ENCODE measurements at places on chromosomes 7 and 10. TPM values are rescaled to one million over a fixed set of nuclear protein-coding genes. Genes with fewer than 3 reads are reported as not detected.

DNA sequence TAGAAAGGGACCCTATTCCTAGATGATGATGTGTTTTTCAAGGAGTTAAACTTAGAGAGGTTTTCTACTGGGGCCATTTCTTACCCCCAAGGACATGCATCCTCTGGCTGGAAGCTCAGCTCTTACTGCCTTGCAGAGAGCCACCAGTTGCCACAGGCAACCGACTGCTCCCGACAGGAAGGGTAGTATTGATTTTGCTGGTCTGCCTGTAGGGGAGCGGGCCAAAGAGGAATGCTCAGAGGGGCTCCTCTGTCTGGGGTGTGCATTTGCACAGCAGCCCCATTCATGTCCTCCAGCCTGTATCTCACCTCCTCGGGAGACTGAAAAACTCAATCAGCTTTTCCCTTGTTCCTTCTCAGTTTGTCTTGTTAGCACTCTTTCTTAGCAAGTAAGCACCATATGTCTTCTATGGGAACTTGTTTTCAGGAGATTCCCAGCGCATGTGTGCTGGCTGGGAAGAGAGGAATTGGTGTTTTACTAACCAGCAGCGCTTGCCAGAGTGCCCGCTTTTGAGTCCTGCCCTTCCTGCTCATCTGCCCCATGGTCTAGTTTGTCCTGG lies 739.0 kb upstream of the GALNT17 start:
- no peak for DNase-seq

DNA sequence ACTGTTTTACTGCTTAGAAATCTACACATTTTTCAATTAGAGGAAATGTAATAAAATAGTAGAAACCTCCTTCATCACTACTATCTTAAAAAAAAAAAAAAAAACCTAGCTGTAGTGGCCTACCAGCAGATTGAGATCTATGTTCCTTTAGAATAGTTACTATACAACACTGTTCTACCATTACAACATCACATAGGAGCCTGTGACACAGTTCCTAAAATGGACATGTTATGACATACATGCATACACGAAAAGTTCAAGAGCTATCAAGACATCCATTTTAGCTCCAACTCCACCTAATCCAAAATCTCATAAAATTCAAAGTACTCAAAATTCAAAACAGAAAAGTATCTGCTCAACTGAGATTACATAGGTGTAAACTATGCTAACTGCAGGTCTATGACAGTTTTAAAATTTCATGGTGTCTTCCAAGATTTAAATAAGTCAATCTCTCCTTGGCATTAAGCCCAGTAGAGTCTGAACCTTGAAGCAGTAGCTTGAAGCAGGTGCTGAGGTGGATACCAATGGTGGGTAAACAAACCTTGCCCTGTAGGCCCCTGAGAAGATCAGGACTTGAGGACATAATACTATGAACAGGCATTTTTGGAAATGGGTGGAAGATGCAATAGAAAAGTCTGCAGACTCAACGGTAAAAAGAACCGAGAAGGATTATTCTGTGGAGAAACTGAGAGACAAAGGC lies 17.0 kb downstream of the CACUL1 start:
- no peak for DNase-seq

DNA sequence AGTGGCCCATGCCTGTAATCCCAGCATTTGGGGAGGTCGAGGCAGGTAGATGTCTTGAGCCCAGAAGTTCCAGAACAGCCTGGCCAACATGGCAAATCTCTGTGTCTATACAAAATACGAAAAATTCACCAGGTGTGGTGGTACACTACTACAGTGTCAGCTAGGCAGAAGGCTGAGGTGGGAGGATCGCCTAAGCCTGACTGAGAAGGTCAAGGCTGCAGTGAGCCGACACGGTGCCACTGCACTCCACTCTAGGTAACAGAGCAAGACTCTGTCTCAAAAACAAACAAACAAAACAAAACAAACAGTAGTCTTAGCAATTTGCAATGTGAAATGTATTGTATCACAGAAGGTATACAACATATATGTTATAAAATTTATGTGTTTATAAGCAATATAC lies 348.0 kb downstream of the SEMA3D start:
- no peak for DNase-seq

- no peak for DNase-seq
These were observed 1.7 kb downstream of the PLEKHS1 start for GRCh38 chr10:113753020-113753692.

TMEM270 gene
- polyA plus RNA-seq: not detected
